Activated naive CD4-positive, alpha-beta T cell (primary cell): ENCODE measurements at places on chromosomes 12 and 14.

DNA sequence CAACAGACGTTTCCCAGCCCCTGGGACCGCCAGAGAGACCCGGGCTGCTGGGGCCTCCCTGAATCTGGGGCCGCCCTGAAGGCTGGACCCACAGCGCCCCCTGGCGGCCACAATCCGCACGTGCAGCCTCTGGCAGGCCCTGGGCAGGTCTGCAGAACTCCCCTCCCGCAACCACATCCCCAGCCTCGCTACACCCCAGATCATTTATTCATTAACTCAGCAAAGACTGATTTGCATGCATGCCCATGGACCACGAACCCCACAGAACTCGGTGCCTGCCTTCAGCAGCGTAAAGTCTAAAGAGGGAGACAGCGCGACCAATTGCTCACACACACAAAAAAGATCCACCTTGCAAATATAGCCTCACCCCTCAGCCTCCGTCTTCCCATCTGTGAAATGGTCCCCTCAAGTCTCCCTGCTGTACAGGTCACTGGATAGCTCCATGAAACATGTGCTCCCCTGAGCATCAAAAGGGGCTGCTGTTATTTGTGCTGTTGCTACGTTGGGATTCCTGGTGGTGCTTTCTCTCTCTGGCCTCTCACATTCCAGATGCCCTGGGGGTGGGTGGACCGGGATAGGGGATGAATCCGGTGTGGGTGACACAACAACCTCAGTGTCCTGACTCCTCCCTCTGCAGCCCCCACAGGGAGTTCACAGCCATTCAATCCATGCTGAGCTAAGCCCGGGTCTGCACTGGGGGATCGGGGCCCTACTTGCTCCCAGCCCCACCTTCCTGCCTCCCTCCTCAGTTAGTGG, 96.4 kb downstream of the SCARB1 start:
- DNase-seq: peak; percentile 85

DNA sequence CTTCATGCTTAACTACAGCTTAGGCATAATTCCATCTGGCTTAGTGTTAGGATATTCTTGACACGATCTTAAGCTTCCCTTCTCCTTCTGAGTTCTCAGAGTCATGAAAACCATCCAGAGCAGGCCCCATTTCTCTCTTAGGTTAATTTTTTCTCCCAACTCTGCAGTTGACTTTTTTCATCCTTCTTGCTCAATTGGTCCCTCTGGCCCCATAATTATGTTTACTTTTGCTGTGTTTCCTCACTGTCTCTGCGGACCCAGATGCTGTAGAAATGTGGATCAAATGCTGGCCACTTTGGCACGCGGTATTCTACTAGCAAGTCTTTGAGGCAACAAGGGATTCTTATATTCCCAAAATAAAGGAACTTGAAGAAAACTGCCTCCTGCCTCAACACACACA, 9.5 kb downstream of the TMEM132C start:
- no peak for DNase-seq

- DNase-seq: no peak
Observed at GRCh38 chr14:61524211-61524806, 171.0 kb upstream of the HIF1A start.

- no peak for DNase-seq
Observed at GRCh38 chr12:58969237-58969636, 48.9 kb upstream of the LRIG3 start.

DNA sequence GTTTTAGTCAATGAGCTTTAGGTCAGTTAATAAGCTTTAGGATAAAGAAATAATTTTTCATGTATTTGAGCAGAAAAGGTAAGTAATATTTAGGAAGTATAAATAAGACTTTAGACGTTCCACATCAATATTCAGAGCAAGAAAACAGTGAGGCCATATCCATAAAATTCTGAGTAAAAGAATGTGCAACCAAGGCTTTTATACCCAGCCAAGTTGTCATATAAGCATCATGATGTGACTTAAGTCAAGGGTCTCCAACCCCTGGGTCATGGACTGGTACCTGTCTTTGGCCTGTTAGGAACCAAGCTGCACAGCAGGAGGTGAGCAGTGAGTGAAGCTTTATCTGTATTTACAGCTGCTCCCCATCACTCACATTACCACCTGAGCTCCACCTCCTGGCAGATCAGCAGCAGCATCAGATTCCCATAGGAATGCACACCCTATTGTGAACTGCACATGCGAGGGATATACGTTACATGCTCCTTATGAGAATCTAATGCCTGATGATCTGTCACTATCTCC, 74.1 kb downstream of the ZNF664 start:
- DNase-seq: no peak

- DNase-seq: no peak
Observed at GRCh38 chr12:4744709-4745108, 24.5 kb downstream of the GALNT8 start.

- no peak for DNase-seq
Observed at GRCh38 chr12:50961708-50962107, 9.4 kb downstream of the HIGD1C start.

DNA sequence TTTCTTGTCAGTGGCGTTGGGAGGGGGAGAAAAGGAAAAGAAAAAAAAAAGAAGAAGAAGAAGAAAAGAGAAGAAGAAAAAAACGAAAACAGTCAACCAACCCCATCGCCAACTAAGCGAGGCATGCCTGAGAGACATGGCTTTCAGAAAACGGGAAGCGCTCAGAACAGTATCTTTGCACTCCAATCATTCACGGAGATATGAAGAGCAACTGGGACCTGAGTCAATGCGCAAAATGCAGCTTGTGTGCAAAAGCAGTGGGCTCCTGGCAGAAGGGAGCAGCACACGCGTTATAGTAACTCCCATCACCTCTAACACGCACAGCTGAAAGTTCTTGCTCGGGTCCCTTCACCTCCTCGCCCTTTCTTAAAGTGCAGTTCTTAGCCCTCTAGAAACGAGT, 1.9 kb downstream of the ASCL1 start:
- no peak for DNase-seq

GRCh38 chr12:82299319-82300025, 58.7 kb downstream of the CCDC59 start:
- DNase-seq: no peak

DNA sequence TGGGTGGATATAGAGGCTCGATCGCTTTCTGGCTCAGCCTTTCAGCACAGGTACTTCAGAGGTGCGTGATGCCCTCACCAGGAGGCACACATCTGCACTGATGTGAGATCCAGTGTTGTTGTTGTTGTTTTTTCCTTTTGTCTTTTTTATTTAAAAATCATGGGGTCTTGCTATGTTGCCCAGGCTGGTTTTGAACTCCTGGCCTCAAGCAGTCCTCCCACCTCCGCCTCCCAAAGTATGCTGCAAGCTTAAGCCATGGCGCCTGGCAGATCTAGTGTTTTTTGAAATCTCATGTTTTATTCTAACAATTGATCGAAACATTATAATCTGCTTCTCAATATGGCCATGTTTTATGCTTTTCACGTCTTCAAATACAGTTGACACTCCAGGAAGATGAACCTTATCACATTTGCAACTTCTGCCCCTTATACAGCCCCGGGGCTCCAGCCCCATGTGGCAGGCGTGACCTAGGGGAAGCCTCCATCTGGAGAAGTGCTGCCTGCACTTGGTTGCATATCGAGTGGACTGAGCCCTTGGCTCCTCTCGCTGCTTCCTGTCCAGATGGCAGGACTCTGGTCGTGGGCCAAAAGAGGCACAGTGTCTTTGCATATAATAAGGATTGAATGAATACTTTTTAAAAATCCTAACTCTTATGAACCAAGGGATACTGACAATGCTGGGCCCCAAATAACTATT, 71.7 kb downstream of the TRAF3 start:
- no peak for DNase-seq

DNA sequence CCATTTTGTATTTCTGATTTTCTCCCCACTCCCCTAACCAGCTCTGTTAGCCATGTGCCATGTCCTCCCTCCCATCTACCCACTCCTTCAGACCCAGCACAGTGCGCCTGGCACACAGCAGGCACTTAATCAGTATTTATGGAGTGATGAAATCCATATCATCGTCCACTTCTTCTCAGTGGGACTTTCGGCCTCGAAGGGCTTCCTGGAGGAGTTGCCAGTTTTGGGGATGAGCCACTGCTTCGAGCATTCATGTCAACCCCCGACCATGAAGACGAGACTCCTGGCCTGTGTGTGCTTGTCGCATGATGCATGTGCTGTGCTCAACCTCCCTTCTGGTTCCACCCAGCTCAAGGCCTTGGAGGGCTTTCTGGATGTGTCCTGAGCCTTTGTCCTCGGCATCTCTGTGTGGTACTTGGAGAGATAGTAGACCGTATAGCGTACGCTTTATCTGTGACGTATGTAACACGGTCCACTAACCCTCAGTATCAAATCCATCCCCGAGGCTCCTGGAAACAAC, 119.5 kb upstream of the RTL1 start:
- DNase-seq: no peak

GRCh38 chr12:904010-904414, 45.5 kb downstream of the RAD52 start:
- DNase-seq: no peak

- no peak for DNase-seq
Observed at GRCh38 chr12:66011731-66012130, 118.8 kb downstream of the LLPH start.

DNA sequence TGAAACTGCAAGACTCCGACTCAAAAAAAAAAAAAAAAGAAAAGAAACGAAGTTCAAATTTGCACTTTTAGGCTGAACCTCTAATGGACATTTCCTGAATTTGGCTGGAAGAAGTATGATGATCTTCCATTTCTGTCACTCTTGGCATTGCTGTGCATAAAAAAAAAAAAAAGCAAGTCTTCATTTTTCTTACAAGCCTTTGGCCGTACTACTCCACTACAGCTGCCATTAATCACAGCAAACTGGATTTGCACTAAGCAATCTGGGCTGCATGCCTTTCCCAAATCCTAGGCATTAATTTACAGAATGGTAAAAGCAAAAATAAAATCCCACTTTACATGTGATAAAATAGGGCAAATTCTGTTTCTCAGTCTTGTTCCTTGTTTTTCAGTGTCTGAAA, 7.1 kb downstream of the CSRP2 start:
- DNase-seq: no peak

- no peak for DNase-seq
Observed at GRCh38 chr12:2268471-2269286, 215.9 kb downstream of the CACNA1C start.

DNA sequence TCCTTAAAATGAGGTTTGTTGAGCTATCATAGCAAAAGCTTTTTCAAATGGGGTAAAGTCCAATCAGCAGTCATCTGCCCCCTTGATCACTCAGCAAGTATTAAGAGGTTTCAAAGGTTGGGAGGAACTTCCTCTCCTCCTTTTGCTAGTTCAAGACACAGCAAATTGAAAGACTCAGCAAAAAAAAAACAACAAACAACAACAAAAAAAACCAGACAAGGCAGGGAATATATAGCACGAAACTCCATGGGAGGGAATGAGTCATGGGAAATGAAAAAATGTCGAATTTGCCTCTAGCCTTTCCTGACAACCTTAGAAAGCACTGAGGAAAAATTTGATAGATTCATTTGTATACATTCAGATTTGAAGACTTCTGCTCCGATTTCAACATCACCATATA, 1.6 kb upstream of the SLC7A8 start:
- DNase-seq: no peak

DNA sequence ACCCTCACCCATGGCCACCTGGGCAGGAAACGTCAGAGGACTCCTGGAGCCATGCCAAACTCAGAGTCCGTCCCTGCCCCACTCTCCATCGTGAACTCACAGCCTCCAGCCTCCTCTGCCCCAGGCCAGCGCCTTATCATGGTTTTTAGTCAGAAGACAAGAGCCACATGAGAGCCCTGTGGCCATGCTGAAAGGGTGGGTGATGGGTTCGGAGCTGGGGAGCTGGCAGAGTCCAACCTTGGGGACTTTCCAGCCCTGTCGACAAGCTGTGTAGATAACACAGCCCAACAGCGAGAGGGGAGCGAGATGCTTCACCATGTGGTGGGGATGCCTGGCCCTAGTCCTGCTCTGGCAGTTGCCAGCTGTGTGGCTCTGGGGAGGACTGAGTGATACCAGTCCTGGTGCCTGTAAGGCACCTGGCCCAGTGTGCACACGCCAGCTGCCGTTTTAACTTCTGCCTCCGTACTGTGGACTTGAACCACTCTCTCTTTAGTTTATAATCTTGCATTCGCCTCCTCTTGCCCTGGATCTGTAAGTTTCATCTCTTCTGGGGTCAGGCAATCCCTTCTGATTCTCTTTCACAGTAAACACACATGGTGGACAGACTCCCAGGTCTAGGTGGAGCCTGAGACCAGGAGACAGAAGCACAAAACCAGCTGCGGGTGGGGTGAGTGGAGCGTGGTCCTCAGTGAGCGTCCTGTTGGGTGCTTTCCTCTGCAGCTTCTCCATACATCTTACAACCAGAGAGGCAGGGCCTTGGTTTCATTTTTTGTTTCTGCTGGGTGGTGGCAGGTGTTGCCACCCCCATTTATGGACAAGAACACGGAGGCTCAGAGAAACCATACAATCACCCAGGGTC, 55.3 kb downstream of the RIN3 start:
- no peak for DNase-seq

DNA sequence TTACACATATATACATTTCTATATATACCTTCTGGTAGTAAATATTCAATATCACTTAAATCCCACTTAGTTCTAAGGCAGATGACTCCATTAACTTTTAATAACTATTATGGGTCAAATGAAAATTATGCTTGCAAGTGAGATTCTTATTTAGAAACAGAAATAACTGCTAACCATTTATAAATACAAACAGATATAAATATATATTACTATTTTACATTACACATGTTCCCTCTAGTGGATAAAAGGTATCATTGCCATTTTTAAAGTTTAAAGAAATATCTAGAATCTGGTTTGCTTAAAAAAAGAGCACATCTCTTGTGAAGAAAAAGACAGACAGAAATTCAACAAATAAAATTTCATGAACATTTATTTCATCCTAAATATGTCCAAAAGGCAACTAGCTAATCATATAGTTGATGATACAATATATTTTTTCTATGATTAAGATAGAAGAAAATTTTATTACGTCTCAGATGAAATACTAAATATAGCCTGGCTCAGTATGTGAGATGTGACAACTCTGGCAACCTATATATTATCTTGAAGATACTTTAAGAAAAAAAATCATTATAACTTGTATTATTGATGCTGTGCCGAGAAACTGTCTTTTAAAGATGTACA, 11.7 kb upstream of the RAD51AP1 start:
- DNase-seq: no peak

DNA sequence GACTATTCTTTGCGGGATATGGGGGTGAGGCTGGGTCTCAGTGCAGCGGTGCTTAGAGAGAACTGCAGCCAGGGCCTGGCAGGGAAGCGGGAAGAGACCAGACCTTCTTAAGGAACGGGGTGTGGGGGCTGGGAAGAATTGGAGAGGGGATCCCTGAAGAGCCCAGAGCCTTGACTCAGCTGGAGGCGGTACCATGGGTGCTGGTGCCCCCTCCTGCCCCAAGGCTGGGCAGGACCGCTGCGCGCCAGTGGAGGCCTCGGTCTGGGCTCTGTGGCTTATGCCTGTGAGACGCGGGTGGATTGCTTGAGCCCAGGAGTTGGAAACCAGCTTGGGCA, 1.3 kb upstream of the RNU7-1 start:
- no peak for DNase-seq

DNA sequence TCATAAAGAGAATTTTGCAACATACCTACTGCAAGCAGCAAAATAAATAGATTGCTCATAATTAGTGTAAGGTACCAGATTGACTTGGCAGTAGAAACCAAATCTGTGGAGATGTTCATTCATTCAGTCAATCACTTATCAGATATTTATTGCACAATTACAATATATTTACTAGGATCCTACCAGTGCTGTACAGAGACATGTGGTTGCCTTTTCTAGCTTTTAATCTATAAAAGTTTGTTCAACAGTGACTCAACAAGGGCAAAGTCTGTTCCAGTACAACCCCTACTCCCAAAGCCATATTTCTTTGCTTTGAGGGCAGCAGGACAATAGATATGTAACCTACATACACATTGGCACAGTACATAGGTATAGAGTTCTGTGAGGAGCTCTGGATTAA, 27.3 kb downstream of the ABCD2 start:
- DNase-seq: no peak
